ENCODE measurements at places on chromosomes 12 and 14. TPM values are rescaled to one million over a fixed set of nuclear protein-coding genes. Genes with fewer than 3 reads are reported as not detected.

Gene TAS2R7
- total RNA-seq = not detected

Gene STAT6
- 242 TPM for total RNA-seq

Gene SLC38A4
- not detected for total RNA-seq

Gene GPR65
- 17.9 TPM for total RNA-seq

Gene TAS2R10
- total RNA-seq = 0.46 TPM

Gene MEG3
- total RNA-seq = not detected

Gene RD3L
- not detected for total RNA-seq
